ENCODE measurements at places on chromosomes 16 and 17.

- no peak for DNase-seq
Measured at GRCh38 chr17:80424261-80424660, 9.3 kb downstream of the ENDOV start.

- DNase-seq, result no peak
Measured at GRCh38 chr16:47142486-47142820, 1.3 kb downstream of the NETO2 start.

DNA sequence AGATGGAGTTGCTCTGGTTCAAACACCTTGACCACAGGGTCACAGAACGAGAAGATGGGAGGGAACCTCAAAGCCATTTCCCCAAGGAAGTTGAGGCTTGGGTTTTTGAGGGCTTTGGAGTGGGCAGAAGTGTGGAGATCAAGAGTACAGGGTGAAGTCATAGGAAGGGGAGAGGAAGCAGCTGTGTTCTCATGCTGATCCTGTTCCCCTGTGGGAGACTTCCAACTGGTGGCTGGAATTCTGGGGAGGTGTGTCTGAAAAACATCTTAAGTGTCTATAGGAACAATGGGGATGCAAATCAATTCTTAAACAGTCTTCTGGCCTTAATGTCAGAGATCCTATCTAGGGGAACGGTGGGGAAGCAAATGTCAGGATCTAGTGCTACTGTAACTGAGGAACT lies 38.8 kb upstream of the HSBP1 start:
- no peak for DNase-seq

DNA sequence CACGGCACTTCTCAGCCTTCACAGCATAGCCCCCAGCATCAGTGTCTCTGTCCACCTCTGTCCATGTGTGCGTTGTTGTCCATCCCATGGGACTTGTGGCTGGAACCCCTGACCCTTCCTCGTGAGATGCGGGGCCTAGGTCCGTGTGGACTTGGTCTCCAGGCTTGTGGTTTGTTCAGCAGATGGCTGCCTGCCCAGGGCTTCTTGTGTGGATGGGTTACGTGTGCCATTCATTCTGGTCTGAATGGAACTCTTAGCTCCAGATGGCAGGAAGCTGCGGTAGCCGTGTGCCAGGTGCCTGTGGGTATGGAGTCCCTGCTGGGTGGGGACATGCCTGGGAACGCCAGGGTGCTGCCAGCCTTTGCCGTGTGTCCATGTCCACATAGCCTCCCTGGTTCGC lies 31.7 kb upstream of the NUDT16L1 start:
- no peak for DNase-seq

- DNase-seq, result no peak
Measured at GRCh38 chr17:73069841-73070240, 22.6 kb downstream of the SLC39A11 start.

GRCh38 chr16:74862743-74863244 lies 88.2 kb upstream of the FA2H start:
- no peak for DNase-seq

DNA sequence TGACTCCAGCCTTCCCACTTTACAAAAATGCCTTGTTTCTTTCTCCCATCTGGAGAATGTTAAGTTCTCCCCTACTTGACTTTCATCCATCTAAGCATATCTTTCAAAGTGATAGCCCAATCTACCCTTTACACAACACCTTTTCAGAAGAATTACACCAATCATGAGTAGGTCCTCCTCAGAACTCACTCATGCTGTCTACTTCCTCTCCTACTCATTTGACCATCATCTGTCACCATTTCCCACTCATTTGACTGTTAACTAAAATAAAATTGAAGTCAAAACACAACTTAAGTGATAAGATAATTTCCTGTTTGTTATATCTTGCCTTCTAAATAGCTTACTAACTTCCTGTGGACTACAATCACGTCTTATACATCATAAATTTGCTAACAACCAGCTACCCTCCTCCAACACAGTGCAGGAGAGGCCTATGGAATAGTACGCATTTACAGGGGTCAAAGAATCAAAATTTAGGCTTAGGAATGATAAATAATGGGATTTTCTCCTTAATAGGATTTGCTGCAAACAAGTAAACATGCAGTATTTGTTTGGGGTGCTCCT lies 16.1 kb downstream of the KCNJ16 start:
- DNase-seq, result no peak

GRCh38 chr17:39664581-39665561 lies at the start of gene TCAP:
TCAP (plus strand) TSS chr17:39665349; CDS start chr17:39665360, 11 bp downstream.
- DNase-seq, result no peak

GRCh38 chr16:12504312-12504711 lies 299.4 kb downstream of the CPPED1 start:
- no peak for DNase-seq

DNA sequence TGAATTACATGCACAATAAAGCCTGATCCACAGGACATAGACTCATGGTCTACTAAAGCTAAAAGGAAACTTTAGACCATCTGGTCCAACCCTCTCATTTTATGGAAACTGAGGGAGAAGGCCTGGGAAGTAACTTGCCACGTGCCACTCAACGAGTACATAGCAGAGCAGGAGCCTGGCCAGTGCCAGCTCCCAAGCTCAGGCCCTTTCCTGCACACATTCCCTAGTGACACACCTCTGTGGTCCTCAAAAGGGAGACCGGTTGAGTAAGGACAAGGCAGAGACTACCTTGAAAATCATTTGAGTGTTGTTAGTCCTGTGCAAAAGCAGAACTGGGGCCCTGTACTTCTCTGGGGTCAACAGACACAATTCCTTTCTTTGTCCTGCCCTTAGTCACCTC lies 2.8 kb downstream of the CCL4L2 start:
- DNase-seq, result no peak

DNA sequence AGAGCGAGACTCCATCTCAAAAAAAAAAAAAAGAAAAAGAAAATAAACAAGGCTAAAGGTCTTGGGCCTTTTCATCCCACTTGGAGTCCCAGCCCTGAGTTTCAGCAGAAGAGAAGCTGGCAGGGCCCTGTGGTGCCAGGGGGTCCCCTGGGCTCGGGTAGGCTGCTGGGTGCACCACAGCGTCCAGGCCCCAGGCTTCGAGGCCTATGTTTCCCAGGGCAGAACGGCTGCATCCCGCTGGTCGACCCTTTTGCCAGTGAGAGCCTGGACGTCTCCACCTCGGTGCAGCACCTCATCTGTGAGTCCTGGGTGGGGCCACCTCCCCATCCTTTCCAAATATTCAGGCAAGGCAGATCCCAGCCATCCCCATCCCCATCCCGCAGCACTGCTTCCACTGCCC lies 2.2 kb downstream of the TMEM235 start:
- DNase-seq, result no peak

DNA sequence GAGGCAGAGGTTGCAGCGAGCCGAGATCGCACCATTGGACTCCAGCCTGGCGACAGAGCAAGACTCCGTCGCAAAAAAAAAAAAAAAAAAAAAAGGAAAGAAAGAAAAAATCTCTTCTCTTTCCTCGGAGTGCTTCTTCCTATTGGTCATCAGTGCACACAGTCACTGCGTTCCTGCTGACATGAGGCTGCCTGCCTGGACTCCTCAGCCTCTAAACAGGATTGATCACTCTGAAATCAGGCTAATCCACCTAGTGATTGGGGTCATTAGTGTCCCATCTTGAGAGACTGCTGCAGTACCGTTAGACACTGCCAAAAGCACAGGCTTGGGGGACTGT lies 30.8 kb downstream of the PLCD3 start:
- no peak for DNase-seq

DNA sequence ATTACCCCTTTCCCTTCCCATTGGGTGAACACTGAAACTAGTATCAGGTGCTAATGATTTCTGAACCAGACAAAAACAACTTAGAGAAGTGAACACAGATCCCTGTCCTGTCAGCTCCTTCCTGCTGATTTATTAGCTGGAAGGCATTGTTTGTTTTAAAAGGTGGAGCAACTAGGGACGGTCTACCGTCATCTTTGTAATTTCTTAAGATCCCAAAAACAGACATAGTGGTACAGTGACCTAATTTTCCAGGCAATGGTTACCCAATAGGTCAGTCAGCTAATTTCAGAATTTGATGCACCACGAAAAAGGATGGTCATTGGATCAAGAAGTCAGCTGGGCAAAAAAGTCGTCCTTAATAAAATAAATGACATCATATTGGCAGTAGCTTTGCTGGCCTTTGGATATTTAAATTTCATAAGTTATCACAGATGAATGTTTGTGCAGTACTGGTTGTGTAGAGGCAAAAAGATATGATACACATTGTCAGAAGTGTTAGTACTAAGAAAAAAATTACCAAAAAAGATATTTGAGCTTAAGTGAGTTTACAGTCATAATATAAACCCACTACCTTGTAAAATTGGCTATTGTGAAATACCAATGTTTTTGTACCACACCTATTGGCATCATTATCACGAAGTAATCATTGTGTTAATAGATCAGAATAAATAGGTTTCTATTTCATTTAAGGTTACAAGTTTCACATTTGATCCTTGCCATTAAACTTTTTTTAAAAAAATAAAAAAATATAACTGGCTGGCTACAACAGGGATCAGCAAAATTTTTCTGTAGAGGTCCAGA lies 27.2 kb upstream of the KCNJ16 start:
- no peak for DNase-seq

DNA sequence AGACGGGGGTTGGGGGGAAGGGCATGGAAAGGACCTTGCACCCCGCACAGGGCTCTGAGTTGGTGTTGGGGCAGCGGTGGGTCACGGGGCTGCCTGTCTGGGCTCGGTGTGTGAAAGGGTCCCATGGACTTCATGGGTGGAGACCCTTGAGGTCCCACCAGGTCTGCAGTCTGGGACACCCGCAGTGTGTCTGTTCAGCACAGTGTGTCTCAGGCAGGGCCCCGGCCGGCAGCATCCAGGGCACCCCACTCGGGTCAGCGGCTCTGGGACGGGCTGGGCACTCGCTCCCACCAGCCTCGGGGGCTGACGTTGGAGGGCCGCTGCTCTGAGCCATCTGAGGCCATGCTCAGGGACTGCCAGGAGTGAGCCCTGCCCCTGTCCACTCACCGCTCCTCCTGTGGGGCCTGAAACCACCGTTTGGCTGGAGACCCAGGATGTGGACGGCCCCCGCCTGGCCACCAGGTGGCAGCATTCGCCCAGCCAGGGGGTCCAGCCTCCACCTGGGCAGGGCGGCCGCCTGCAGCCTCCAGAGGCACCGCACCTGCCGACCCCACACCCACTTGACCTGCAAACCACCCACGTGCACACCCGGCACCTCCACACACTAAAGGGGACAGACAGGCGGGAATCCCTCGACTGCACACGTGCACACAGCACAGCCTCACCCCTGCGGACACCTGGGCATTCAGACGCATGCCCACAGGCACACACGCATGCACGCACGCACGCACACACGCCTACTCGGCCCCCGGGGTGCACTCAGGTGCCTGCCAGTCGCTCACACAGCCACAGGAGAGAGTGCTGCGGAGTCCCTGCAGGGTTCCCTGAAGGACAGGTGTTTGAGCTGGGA lies 10.1 kb upstream of the ZFPM1 start:
- peak; percentile 73 for DNase-seq
